T-helper 17 cell (primary cell): ENCODE measurements at places on chromosomes 3 and 15.

DNA sequence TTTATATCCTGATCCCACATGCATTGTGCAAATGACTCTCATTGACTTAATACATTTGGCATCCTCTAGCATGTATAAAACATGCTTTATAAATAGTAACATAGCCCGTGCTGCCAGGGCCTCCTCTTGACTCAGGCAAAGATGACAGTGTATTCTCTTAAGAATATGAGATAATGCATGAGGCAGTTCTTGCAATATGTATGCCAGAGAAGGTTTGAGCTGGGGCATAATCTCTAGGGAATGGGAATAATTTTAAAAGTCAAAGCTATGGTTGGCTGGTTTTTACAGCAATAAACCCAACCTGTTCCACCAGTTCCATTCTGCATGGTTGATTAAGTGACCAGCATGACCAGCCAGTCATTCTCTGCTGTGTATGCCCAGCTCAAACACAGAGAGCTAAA lies 179.0 kb upstream of the PFN2 start:
- no peak for DNase-seq

- no peak for DNase-seq
Observed at GRCh38 chr3:23117856-23118255, 85.3 kb upstream of the UBE2E2 start.

- no peak for DNase-seq
Observed at GRCh38 chr3:68953816-68954444, 21.6 kb upstream of the TAFA4 start.

DNA sequence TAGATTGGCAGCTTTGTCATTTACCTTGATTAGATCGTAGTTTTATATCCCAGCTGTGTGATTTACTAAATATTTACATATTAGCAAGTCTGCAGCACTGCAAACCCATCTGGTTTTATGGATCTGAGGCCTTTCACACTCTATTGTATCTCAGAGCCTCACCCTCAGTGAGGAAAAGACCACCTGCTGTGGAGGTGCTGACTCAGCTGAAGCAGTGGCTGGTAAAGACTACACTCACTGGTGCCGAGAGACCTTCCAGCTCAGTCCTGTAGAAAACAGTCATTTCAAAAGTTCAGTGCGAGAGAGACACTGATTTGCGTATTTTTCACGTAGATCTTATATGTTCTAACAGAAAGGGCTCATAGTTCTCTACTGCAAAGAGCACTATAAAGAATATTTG lies 307.8 kb upstream of the TPM1 start:
- DNase-seq = no peak

DNA sequence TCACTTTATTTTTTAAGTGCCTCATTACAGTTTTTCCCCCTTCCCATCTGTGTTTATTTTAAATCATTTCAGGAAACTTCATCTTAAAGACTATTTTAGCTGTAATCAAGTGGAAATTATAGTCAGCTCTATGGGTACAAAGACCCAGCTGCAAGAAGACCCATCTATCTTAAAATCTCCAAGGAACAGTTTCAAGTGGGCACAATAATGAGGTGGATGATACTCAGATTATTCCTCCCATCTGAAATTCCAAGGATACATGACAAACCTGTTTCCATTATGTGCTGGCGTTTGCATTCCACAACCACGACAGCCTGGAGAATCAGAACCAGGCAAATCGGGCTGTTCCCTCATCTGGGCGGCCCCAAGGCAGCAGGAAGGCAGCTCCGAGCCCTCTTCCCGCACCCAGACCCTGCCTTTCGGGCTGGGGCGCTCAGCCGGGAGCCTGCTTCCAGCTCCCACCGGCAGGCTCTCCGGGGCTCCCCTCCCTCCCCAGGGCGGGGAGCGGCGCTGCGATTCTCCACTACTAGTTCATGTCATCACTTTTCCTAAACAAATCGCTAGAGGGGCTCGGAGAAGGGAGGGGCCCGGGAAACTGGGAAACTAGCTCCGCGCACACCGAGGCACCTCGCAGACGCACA lies at the start of gene MGLL:
Gene MGLL, minus strand, starts transcription at position 475 of the 641 bp plus-strand sequence. Its CDS starts 197 bp downstream, at position 278.
- no peak for DNase-seq

DNA sequence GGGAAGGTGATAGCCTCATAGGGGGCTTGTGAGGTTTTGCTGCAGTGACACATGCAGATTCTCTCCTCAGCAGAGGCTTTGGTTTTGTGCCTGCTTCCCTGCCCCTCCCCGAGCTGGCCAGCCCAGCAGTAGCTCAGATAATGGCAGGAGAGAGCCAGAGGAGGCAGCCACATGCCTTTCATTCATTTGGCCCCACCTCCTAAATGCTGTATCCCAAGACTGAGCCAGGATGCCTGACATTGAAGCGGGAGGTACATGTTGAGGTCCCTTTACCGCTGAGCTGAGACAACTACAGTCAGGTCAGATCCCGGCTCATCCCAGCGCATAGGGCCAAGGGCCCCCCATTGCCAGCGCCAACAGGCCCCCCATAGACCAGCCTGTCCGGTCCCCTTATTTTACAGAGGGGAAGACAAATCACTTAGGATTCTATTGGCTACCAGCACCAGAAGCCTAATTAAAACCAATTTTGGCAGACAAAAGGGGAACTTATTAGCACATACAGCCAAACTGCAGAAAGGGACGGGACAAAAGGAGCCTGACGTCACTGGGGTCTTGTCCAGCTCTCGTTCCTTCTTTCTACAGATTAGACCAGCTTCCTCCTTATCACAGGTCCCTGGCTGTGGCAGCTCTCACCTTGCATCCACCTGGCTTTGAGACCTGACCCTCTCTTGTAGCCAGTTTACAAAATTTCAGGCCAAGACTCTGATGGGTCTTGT lies 12.1 kb upstream of the POLG start:
- no peak for DNase-seq

DNA sequence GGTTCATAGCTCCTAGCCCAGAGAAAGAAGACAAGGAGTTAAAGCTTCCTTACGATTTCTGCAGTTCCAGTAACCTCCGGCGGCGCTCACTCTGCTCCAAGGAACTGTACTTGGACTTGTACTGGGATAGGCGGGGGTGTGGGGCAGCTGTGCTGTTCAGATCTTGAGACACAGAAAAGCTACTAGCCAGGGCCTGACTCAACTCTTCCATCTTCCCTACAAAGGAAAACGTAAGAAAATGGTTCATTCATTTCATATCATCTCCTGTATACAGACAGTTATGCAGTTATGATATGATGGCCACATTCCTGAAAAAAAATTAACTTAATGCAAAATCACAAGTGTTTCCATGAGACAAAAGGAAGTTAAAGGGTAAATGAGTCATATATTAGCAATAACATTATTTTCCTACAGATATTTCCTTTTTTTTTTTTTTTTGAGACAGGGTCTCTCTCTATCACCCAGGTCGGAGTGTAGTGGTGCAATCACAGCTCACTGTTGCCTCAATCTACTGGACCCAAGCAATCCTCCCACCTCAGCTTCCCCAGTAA lies 4.6 kb downstream of the SNUPN start:
- DNase-seq = no peak

- no peak for DNase-seq
Observed at GRCh38 chr3:195916991-195917390, 8.6 kb upstream of the TNK2 start.

DNA sequence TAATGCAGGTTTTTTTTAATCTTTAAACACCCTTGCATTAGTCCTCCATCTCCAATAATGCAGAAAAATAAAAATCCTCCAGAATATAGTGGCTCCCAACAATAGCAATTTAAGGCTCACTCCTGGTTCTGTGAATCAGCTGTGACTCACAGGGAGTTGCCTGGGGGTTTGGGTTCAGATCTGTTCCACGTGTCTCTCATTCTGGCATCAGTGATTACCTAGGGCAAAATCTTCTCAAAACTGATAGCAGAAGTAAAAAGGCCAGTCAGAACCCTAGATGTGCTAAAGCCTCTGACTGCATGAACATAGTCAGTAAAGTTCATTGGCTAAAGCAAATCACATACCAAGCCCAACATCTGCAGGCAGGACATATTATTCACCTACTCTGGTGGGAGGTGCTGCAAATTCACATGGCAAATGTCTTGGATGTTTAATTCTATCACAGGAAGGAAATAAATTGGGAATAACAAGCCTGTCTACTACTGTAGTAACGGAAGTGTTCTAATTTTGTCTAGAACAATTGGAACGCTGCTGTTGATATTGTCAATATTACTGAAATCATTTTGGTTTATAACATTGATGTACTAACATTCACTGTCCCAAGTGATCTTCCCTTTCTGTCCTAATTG lies 364.1 kb upstream of the CNTN4 start:
- DNase-seq = no peak

GRCh38 chr15:61421938-61422337 lies 192.8 kb upstream of the RORA start:
- DNase-seq = no peak

DNA sequence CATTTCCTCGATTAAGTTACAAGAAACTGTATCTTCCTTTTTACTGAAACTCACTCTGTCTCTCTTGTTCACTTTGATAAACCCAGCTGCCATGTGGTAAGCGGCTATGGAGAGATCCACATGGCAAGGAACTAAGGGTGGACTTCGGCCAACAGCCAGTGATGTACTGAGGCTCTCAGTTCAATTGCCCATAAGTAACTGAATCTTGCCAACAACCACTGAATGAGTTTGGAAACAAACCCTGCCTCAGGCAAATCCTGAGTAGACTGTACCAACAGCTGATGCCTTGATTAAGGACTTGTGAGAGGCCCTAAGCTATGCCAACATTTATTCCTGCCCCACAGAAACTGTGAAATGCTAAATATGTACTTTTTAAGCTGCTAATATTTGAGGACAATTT lies 433.5 kb downstream of the PLOD2 start:
- no peak for DNase-seq

GRCh38 chr3:103218146-103218545 lies 783.3 kb downstream of the ZPLD1 start:
- no peak for DNase-seq

DNA sequence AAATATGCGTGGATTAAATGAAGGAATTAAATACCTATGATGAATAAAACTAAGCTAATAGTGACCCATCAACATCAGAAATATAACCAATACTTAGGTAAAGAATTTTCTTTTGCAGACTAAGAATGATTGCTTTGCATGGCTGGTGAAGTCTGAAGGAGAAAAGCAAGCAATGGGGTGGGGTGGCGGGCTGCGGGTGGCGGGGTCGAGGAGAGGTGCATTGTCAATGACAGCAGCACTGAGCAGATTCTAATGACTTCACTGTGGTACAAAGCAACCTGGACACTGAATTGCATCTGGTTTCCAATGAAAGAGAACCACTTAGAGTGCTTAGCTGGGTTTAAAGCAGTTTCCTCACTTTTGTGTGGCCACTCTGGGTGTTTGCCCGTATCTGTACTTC lies 171.5 kb upstream of the IL12A start:
- DNase-seq = no peak
